ENCODE measurements at places on chromosomes 6 and 20.

DNA sequence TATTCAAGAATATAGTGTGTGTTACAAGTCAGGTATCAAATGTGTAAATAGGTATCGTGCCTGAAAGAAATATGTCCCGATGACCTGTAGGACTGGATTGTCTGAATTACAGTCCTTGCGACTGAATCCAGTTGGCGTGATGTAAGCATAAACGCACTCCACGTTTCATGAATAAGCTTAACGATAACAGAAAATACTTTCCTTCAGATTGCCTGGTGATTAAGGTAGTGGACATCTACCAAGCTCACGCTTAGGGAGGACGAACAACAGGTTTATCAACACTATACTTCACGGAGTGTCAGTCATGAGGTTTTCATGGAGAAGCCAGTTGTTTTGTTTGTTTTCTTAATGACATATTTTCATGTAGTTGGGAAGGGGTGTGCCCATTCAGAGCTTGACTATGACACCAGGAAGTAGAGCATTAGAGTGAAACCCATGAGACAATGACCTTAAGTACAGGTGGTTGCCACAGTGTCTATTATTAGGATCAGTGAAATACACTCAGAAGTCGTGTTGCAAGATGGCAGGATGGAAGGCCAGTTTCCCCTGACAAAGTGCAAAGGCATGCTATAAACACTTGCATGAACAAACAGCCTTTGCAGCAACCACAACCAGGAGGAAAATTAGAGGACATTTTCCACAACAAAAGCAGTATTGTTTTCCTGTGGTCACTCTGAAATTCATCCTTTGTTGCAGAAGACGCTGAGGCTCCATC lies 305.8 kb upstream of the PRDM1 start:
- DNase-seq: no peak

- no peak for DNase-seq
Observed at GRCh38 chr6:166381733-166382499, 824 bp downstream of the MPC1 start.

DNA sequence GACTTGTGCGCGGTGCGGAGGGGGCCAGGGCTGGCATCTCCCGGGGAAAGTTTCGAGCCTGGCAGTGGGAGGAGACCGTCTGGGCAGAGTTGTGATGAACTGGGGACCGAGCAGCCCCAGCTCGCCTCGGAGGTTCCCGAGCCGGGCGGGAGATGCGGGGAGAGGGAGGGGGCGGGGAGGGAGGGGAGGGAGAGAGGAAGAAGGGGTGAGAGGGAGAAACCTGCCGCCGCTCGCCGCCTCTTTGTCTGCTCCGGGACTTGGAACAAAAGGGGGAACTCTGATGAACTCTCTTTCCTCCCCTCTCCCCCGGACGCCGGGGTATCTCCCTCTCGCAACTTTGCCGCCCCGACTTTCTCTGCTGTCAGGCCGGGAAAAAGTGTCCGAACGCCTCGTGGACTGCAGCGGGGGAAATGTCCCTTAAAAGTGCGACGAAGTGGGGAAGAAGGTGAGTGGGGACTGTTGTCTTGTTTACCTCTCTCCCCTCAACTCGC lies 72.7 kb downstream of the SOX4 start:
- DNase-seq: no peak

DNA sequence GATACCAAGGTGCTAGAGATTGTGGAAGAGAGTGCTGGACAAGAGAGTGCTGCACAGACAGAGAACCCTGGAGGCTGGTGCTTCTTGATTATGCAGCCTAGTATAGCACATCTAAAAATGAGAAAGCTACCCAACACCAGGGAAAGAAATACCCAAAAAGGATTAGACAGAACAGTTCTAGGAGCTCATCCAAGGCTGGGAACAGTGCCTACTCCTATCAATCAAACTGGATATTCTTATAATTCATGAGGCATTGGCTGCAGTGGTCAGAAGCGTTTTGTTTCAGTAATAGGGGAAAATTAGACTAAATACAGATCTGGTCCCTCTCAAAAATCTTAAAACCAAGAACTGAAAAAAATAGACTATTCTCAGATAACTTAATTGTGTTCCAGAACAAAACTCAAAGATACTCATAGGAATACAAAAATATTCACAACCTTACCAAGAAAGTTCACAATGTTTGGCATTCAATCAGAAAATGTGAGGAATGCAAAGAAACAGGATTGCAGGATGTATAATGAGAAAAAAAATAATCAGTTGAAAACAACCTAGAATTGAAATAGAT lies 222.9 kb downstream of the EPHA7 start:
- DNase-seq: no peak

GRCh38 chr20:48064929-48065328 lies 279.6 kb upstream of the SULF2 start:
- DNase-seq: no peak

GRCh38 chr6:130676773-130677144 lies 150.4 kb upstream of the SMLR1 start:
- no peak for DNase-seq

- no peak for DNase-seq
Observed at GRCh38 chr20:61053487-61053886, 198.6 kb upstream of the CDH4 start.

- no peak for DNase-seq
Observed at GRCh38 chr6:21085643-21086042, 507.9 kb upstream of the SOX4 start.

- DNase-seq: no peak
Observed at GRCh38 chr6:32226434-32226833, 2.6 kb upstream of the NOTCH4 start.

GRCh38 chr6:134882426-134883038 lies 67.4 kb downstream of the ALDH8A1 start:
- no peak for DNase-seq

DNA sequence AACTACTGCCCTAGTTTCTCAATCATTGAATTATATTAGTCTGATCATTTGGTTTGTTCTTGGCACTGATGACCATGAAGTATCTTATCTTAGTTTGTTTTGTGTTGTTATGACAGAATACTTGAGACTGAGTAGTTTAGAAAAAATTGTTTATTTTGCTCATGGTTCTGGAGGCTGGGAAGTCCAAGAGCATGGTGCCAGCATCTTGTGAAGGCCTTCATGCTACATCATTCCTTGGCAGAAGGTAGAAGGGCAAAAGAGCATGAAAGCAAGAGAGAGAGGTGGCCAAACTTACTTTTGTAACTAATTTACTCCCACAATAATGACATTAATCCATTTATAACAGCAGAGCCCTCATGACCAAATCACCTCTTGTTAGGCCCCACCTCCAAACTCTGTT lies 40.1 kb upstream of the ANKEF1 start:
- no peak for DNase-seq

DNA sequence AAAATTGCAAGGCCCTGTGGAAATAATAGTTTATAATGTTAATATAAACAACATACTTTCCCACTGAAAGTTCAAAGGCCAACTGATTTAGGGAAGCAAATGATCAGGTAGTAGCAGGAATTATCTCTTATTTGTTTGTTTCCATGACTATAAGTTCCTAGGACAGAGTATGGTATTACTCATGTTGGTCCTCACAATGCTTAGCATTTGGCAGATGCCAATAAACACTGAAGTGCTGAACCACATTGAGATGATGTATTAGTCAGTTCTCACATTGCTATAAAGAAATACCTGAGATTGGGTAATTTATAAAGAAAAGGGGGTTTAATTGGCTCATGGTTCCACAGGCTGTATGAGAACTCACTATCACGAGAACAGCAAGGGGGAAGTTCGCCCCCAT lies 129.6 kb upstream of the NUP153 start:
- DNase-seq: no peak

GRCh38 chr6:115618256-115618655 lies 442.4 kb downstream of the FRK start:
- DNase-seq: no peak

GRCh38 chr20:56574531-56575142 lies 41.6 kb downstream of the FAM209B start:
- no peak for DNase-seq

DNA sequence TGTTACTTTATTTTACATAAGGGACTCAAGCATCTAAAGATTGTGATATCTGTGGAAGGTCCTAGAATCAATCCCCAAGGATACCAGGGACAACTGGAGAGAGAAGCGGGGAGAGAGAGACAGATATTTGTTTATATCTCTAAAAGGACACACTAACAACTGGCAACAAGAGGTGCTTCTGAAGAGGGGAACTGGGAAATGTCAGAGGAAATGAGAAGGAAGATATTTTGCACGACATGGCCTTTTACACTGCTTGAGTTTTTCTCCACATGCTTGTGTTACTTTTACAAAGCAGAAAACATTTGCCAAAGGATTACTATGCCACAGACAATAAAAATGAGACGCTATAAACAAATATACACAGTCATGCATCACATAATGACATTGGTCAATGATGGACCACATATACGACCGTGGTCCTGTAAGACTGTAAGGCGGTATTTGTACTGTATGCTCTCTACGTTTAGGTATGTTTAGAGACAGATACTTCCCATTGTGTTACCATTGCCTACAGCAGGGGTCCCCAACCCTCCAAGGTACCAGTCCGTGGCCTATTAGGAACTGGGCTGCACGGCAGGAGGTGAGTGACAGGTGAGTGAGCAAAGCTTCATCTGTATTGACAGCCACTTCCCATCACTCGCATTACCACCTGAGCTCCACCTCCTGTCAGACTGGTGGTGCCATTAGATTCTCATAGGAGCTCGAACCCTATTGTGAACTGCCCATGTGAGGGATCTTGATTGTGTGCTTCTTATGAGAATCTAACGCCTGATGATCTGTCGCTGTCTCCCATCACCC lies 64.6 kb upstream of the PTPN1 start:
- DNase-seq: no peak

GRCh38 chr6:11589261-11589660 lies 51.7 kb downstream of the TMEM170B start:
- DNase-seq: no peak

GRCh38 chr6:52839124-52840055 lies 1.2 kb downstream of the GSTA5 start:
- peak; percentile 8 for DNase-seq

DNA sequence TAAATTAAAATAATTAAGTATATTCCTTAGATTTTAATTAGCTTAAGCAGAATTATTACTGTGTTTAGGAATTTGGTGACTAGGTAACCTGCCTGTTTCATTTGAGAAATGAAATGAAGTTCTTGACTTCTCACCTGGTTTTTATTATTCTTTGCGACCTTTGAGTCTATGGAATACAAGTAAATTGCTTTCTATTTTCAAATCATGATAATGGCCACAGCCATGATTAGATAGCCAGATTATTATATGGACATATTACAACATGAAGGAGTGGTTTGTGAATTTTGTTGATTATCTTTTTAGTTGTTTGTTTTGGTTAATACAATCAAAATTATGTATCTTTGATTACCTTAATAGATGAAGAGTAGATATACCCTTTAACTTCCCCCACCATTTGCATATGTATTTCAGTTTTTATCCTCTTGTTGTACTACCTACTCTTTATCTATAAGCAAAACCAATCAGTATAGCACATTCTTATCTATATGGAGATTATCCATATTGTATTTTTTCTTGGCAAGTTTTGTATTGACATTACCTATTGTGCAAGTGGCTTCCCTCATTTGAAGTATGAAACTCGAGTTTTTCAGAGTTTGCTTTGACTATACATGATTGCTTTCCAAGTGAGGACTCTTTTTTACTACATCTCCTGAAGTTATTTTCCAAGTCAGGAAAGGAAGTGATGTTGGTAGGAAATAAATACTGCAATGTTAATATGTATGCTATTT lies 47.9 kb downstream of the CD2AP start:
- no peak for DNase-seq

GRCh38 chr20:38083338-38084048 lies 49.9 kb downstream of the RPRD1B start:
- DNase-seq: no peak

- no peak for DNase-seq
Observed at GRCh38 chr6:50180646-50181045, 130.9 kb upstream of the DEFB112 start.

- DNase-seq: no peak
Observed at GRCh38 chr6:31794294-31794865, 1.2 kb downstream of the VARS1 start.

GRCh38 chr6:35804996-35805736 lies at the start of gene LHFPL5:
Gene LHFPL5, plus strand, starts transcription at chr6:35805352. Its CDS starts 319 bp downstream, at chr6:35805671.
- DNase-seq: no peak

GRCh38 chr6:3603340-3604130 lies 146.7 kb upstream of the SLC22A23 start:
- no peak for DNase-seq

- no peak for DNase-seq
Observed at GRCh38 chr6:20681243-20681684, 147.0 kb downstream of the CDKAL1 start.

- DNase-seq: no peak
Observed at GRCh38 chr6:99661870-99662269, 55.2 kb downstream of the PRDM13 start.

DNA sequence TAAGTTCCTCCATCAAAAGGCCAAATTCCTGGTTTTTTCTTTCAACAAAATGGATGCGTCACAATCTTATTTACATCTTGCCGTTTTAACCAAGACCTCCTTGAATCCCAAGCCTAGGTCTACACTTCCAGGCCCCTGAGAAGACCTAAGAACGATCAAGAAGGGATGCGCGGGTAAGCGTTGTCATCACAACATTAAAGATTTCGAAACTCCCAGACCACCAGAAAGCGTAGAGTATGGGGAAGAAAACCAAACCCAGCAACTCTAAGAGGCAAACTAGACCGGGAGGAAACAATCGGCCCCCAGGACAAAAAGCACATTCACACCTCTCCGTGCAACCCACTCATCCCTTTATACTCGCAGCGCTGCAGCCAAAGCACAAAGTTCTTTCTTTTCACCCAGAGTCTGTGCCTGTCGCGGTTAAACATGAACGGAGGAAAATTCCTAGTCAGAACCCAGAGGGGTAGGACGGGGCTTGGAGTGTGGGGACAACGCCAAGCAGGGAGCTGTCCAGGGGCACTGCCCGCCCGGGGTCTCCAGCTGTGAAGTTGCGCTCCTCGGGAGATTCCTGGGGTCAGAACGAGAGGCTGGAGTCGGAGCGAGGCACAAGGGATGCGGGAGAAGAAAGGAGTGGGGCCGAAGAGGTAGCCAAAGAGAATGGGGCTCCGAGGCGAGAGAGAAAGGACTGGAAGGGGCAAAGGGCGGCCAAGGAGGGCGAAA lies 725 bp downstream of the OSER1 start:
- no peak for DNase-seq

DNA sequence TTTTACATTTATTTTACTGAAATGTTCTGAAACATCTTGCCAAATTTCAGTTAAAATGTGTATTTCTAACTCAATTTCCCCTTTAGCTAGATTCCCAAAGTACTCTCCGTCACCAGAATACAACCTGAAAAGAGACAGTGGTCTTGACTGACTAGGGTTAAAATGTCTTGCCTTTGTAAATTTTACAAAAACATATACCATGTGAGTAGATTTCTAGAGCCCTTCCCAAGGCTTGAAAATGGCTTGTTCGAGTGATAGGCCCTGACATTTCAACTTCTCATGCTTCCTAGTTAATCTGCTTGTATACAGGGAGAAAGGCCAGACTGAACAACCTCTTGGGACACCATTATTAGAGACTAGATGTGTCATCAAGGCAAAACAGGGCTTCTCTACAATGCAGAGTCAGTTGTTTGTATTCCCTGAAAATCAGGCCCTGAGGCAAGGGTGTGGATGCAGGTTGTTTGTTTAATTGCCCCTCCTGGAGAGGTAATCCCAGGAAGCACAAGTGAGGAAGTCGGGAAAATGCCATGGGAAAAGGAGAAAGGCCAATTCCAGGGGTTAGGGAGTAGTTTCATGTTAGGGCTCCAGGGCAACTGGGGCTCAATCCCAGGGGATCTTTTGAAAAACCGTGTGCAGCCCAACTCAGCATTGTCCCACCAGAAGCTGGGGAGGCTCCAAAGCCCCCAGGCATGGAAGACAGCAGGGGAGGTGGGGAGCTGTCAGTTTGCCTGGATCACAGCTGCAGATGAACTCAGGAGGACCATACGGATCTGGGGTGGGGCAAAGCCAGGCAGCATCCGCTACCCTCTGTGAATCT lies 11.6 kb upstream of the TFB1M start:
- no peak for DNase-seq
